ENCODE measurements at places on chromosomes 5 and 9.

DNA sequence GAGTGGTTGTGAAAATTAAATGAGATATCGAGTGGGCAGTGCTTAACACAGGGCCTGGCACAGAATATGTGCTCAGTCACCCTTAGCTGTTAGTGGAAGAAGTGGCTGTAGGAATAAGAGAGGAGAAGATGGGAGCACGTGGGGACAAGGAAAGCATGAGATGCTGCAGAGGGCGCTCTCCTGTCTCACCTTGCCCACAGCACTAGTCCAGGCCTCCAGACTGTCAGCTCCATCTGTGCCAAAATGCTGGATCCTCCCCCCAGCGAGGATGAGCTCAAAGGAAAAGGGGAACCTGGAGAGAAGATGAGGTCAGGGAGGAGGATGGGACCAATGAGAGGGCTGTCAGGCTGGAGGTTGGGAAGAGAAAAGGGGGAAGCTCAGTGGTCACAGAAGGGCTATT is 12.5 kb downstream of the ARAP3 start:
- no peak for DNase-seq

GRCh38 chr9:90975781-90976538 is 174.3 kb downstream of the SYK start:
- DNase-seq = no peak

DNA sequence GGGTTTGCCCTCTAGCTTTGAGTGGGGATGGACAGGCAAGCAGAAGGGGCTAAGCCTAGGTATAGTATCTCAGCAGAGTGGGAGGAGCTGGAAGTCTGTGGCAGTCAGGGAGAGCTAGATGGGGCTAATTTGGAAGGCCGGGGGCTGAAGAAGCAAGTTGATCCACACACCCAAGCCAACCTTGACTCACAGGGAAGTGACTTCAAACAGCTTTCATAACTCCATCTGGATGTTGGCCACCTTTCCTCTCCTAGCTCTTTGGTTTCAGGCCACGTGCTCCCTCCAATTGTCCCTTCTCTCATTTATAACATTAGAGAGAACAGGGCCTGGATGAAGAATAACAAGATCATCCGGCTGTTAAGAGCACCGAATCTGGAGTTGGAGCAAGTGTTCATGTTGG is 36.8 kb downstream of the EGR1 start:
- DNase-seq = no peak

DNA sequence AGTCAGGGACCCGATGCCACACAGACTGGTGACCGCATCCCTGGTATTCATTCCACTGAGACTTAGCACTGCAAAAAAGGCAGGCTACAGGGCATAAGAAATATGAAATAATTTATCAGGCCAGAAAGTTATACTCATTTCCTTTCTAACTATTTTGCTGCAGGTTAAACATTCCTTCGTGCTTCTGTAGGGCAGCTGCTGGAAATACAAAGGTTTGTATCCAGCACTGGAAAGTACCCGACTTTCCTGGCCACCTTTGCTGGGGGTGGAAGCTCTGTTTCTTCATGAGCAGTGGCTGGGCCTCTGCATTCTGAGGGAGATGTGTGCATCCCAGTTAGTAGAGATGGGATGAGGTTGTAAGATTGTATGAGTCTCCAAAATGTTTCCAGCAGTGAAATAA is 478.6 kb upstream of the WWC1 start:
- no peak for DNase-seq

- no peak for DNase-seq
Observed at GRCh38 chr5:19676895-19677294, 311.1 kb downstream of the CDH18 start.

DNA sequence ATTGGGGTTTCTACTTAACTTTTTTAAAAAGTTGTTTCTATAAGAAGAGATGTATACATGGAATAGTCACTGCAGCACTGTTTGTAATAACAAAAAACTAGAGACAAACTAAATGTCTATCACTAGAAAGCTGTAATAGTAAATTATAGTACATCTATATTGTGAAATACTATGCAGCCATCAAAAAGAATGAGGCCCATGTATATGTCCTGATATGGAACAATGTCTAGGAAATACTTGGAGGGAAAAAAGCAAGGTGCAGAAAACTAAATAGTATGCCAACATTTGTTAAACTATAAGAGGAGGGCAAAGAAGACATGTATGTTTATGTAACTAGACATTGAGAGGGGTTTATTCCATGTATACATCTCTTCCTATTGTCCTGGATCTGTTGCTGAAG is 2.9 kb upstream of the RAB14 start:
- DNase-seq = no peak

Measured in GM18507 (cell line).